Suppressor macrophage treated with lipopolysaccharide for 4 hours (primary cell): ENCODE measurements at places on chromosomes 1 and 21.
A peak's percentile ranks its signal among the peaks of the same experiment; 100 is the strongest.

- DNase-seq: peak; percentile 1
Measured at GRCh38 chr1:97599447-97599846, 321.4 kb downstream of the DPYD start.

DNA sequence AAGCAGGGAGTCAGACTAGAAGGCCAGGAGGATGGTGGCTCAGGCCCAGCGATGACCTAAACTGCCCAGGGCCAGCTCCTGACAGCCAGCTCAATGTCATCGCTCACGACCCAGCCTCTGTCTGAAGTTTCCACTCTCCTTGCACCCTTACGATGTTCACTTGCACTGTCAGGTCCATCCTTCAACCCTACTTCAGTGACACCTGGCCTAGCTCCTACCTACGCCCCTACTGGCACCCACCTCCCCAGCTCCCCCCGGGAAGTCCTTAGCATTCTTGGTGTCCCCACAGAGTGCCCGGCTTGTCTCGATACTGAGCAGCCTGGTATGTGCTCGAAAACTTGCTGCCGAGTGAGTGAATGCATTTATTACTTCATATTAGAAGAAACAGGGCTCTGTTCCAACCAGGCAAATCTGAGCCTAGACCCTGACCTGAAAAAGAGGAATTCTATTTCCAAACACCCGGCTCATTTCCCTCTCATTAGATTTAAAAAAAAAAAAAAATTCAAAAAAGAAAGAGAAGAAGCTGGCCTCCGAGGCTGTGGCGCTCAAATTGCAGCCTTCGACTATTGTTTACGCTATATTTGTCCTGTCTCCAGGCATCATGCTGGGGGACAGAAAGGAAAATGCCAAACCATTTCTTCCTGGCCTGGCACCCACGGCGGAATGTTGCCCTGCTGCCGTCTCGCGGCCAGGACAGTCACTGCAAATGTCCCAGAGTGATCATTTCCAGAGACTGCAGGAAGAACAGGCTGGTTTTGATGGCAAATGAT, 29.8 kb upstream of the LRRC38 start:
- peak; percentile 34 for DNase-seq

DNA sequence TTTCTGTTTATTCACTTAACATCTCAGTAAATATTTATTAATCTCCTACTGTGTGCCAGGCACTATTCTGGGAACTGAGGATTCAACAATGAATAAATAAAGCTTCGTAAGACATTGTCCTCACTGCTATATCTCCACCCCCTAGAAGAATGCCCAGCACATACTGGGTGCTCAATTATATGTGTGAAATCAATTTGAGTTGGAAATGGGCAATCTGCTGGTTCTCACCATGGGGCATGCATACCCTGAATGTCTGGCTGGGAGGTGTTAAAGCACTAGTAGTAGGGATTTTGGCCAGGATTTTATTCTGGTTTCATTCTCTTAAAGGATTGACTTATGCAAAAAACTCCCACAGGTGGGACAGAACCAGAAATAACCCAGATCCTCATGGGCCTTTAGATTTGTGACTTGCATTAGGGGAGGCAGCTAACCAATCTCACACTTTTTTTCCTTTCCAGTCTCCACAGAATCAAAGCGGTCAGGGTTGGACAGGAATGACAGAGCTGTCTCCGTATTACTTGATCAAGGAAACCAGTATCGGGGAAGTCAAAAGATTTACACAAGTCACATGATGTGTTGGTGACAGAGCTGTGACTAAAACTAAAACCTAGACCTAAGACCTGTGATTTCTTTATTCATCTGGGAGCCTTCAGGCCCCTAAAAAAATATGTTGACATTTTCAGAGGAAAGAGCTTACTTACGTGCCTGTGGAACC, 12.8 kb downstream of the GFI1 start:
- DNase-seq: peak; percentile 12

DNA sequence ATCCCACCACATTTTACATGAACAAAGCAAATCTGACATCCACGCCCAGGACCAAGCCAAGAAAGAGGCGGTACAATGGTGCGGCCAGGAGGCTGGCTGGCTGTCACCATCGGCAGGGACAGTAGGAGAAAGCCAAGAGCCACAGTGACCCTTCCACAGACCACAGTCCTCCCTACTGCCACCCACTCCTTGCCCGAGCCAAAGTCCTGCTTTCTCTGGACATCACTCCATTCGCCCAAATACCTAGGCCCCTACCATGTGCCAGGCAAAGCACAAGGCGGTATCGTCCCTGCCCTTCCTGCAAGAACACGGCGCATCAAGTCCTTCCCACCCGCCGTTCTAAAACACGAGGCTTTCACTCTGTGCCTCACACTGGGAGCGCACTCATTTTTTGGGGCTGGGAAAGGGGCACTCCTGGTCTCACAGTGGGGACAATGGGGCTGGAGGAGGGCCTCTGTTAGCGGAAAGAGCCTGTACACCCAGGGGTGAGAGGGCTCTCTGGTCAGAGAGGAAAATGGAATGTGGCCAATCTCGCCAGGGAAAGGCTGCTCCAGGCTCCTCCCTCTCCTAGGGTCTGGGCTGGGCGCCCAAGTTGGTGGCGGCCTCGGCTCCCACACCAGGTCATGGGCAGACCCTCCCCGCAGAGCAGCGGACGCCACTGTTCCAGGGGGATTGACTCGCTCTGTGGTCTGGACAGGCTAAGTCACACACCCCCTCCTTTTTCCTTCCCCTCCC, 26.5 kb downstream of the SSBP3 start:
- no peak for DNase-seq

DNA sequence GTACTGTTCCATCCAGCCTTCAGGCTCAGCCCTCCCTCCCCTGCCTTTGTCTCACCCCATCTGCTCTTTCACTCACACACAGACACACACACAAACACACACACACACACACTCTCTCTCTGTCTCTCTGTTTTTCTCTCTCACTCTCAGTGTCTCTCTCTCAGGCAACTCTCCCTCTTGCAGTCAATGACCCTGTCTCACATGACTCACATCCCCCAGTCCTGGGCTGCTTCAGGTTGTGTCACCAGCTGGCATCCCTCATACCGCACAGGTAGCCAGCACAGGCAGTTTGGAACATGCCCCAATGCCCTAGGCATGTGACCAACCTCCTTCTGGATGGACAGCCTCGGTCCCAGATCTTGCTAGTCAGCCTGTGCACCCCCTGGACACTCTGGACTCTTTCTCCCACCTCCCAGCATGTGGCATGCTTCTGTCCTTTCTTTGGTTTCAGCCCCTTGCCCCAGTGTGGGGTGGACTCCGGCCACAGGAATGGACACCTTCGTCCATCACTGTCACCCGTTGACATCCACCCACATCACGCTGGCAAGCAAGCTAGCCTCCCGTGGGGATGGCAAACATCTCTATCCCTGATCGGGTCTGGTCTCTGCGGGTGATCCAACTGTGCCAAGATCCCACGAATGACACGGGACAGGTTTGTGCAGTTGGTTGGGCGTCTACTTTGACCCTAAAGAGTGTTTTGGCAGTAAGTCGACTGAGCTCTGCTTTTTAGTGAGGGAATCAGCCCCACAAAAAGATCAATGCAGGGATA, 23.4 kb upstream of the FCGR2A start:
- no peak for DNase-seq
